Inflammatory macrophage treated with lipopolysaccharide for 1 hour (primary cell): ENCODE measurements at places on chromosomes 12 and 14.

DNA sequence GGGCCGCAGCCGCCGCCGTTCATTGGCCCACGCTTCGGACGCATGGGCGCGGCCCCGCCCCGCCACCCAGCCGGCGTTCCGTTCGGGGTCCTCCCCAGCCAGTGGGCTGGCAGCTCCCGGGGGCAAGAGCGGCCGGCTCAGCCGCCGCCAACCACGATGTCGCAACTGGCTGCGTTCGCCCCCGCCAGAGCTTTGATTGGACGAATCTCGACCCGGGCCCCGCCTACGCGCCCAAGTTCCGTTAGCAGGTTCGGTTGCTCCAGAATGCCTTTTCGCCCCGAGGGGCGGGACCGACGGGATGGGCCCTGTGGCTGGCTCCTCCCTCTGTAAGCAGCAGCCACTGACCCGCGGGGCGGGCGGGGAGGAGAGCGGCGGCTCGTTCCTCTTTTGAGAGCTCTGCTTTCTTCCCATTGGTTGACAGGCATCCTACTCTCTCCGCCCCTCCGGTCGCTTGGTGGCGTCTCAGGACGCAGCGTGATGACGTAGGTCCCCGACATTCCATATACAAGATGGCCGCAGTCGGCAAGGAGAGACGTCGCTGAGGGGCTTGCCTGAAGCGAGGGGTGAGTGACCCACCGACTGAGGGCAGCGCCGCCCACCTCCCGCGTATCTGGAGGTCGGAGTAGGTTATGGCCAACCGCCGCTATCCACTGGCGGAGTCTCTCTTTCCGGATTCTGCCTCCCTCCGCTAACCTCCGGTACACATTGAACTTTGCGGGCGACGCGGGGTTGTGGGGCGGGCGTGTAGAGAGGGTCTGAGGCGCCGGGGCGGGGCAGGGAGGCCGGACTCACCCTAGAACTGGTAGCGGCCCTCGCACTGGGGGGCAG is at the start of gene CCNK:
CCNK (plus strand) TSS at position 493 of the 828 bp plus-strand sequence. CDS start 11,269 bp downstream, outside the sequence.
- DNase-seq: peak; percentile 100

DNA sequence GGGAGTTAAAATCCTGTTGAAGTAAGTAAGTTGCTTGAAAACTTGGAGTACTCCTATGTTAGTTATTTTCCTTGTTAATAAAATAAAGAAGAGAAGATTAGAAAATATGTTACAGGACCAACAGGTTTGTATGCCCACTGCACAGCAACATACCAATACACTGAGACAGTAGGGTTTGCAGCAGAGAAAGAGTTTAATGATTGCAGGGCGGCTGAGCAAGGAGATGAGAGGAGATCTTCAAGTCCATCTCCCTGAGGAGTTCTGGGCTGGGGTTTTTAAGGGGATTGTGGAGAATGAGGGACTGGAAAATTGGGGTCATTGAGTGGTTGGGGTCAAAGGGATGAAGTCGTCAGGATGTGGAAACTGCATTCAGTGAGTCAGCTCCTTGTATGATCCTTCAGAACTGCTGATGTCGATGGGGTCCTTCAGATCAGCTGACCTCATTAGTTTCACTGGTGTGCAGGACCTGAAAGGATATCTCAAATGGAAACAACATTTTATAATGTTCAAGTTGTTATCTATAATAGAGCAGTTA is 4.3 kb upstream of the HSD17B6 start:
- DNase-seq: no peak

GRCh38 chr12:113611652-113612051 is 140.0 kb upstream of the LHX5 start:
- DNase-seq: no peak

DNA sequence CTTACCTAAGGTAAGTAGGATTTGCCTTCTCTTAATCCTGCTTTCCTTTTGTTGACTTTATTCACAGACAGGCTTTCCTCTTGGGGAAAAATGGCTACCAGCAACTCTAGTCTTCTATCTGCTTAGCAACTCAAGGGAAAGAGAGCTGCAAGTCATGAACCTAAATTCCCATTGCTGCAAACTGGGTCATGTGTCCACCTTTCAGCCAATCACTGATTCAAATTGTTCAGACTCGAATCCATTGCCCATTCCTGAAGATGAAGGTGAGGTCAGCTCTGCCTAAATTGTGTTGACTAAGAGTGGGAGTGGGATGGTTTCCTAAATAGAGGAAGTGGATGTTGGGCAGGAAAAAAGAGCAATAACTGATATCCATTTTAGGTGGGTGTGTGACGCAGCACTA is 7.7 kb downstream of the FBXW8 start:
- DNase-seq: peak; percentile 29

DNA sequence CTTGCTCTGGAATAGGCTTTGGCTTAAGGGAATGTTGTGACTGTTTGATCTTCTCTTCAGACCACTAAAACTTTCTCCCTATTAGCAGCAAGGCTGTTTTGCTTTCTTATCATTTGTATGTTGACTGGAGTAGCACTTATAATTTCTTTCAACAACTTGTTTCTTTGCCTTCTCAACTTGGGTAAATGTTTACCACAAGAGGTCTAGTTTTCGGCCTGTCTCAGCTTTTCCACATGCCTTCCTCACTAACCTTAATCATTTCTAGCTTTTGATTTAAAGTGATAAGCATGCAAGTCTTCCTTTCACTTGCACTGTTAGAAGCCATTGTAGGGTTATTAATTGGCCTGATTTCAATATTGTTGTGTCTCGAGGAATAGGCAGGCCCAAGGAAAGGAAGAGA is 126.7 kb upstream of the AEBP2 start:
- DNase-seq: no peak

DNA sequence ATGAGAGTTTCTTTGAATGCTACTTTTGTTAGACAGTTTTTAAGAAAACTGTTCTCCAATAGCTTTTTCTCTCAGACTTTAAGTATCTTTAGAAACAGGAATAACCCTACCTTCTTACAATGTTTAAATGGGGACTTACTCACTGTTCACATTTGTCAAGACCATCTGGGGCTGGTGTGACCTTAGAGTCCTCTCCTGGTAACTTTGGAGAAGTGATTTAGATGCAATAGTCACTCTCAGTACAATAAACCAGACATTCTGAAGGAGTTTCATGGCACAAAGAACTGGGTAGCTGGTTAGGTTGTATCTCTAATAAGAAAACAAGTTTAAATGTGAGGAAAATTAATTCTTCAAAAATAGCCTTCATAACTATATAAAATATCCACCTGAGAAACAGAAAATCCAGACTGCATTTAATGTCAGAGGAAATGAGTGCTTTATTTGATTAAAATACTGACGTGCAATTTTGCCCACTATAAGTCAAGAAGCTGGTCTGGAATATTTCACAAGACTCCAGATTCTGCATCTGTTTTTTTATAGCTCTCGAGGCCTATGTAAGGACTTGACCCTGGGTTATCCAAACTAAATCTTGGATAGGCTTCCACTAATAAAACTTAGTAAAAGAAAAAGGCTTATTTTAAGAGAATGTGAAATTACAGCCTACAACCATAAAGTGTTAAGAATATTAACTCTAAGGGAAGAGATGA is 108.7 kb downstream of the PTGER2 start:
- no peak for DNase-seq

DNA sequence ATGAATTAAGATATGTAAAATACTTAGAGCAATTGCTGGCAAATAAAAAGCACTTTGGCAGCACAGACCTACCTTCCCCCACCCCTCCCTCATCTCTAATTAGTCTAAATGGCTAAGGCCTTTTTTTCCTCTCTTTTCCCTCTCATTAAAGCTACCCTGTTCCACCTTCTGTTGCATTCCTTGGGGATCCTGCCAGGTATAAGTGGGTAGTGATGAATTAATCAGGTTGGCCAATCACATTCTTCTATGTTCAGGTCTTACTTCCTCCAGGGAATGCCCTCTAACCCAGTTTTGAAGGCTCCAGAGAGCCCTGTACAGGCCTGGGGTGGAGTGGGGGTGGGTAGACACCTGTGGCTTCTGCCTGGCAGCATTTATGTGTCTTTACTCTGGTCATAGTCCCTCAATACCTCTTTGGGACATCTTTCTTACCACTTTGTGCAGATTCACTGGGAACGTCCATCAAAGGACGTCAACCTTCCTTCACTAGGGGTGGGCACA is 28.4 kb downstream of the HSPB8 start:
- DNase-seq: no peak

DNA sequence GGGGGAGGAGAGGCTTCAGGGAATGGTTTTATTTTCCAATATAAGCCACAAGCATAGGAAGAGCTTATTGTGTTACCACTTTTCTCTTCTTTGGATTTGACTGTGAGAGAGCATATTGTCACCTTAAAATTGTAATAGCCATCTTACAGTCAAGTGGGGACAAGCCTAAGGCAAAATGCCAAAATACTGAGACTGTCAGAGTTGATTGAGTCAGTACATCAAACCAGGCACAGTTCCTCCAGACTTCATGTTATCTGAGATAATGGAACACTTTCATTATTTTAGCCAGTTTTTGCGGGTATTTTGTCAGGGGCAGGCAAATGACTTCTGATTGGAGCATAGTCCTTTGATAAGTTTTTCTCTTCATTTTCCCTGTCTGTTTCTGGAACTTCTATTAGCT is 19.5 kb upstream of the NUBPL start:
- DNase-seq: no peak

DNA sequence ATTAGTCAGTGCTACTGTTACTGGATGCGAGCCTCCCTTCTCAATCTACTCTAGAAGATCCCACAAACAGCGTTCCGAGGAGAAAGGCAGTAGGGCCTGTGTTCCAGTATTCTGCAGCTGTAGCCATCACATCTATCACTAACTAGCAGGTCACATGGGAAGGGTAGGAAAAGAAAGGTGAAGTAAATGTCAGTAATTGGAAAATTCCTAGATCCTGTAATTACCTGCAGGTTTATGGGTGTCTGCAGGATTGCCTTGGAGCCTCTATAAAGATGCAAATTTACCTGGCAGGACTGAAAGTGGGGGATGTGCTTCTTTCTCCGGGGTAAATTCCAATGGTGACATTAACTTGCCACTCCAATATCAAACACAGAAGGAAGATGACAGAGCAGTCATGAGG is 77.8 kb downstream of the FERMT2 start:
- DNase-seq: no peak

- DNase-seq: no peak
These were observed 8.1 kb upstream of the LRRK2 start for GRCh38 chr12:40216516-40217288.

- DNase-seq: no peak
These were observed 8.2 kb upstream of the RESF1 start for GRCh38 chr12:31951008-31951407.

DNA sequence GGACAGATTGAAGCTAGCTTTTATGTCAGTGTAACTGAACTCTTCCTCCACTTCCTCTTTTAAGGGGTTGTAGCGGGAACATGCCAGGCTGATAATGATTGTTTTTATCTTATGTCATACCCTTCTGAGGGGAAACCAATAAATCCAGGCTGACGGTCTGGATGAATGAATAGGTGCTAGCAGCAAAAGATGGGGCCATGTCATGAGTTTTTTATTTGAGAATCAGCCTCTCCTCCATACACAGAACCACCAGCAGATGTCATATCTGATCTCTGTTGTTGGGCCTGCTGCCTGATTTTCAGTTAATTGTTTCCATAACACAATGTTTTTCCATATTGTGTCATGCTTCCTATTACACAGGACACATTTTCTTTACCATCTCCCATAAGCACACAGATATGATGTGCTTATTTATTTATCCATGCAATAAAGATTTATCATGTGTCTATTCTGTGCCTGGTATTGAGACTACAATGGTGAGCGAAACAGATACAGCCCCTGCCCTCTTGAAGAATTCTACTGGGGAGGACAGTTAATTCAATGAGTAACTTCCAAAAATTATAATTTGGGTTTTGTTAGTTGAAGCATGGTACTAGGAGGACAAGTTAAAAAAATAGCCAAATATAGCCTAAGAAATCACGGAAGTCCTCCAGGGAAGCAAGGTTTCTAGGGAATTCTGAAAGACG is 33.6 kb upstream of the CRY1 start:
- DNase-seq: peak; percentile 5

GRCh38 chr12:119828300-119828699 is 48.8 kb downstream of the CIT start:
- no peak for DNase-seq

GRCh38 chr12:120257041-120257821 is 8.3 kb downstream of the PXN start:
- DNase-seq: no peak

DNA sequence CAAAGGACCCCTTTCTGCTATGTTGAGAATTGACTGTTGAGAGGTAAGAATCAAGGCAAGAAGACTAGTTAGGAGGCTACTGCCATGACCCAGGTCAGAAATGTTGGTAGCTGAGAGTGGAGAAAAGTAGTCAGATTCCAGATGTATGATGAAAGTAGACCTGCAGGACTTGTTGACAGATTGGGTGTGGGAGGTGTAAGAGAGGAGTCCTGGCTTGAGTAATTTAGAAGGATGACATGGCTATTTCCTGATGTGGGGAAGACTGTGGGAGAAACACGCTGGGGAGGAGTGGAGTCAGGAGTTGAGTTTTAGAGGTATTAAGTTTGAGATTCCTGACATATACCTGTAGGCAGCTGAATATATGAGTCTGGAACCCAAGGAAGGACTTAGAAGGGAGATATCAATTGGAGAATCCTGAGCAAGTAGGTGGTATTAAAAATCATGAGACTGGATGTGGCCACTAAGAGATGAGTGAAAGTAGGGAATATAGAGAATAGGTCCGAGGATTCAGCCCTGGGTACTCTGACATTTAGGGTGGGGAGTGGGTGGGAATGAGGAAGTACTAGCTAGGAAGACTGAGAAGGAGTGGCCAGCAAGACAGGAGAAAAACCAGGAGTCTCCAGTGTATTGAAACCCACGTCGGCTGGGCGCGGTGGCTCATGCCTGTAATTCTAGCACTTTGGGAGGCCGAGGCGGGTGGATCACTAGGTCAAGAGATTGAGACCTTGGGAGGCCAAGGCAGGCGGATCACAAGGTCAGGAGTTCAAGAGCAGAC is 12.6 kb upstream of the DDX47 start:
- peak; percentile 63 for DNase-seq

DNA sequence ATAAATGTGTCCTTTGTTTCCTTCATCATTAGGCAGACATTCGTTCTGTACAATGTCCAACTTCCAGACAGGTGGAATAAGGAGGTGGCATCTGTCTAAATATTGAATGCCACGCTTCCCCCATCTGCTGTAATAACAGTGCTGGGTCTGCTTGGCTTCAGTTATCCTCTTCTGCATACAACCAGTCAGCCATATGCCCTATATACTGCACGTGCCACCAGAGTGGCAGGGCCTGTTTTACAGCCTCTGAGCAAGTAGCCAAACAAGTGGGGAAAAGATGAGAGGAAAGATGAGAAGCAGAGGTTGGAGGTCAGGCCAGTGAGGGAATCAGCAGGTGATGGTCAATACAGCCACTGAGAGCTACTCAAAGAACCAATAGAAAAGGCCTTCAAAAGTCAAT is 55.4 kb downstream of the OTX2 start:
- no peak for DNase-seq

- DNase-seq: peak; percentile 50
These were observed 142.3 kb upstream of the TMPO start for GRCh38 chr12:98373025-98373554.

DNA sequence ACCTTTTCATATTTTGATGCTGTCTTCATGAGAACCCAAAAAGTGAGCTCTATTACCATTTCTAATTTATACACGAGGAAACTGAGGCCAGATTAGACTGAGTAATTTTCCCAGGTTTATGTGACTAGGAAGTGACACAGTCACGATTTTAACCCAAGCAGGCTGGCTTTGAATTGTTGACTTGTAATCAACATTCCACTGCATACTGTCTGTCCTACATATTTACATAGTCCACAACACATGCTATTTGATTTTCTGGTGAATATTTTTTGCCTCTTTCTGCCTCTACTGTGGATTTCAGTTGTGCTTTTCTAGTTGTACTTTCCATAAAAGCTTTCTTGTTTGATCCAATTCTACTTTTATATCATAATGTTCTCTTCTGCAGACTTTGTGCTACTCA is 8.2 kb downstream of the TAS2R7 start:
- DNase-seq: no peak

- DNase-seq: no peak
These were observed 153.1 kb downstream of the ANO6 start for GRCh38 chr12:45368841-45369489.
